ENCODE measurements at places on chromosomes 3 and 15. TPM values are rescaled to one million over a fixed set of nuclear protein-coding genes. Genes with fewer than 3 reads are reported as not detected.
A peak's percentile ranks its signal among the peaks of the same experiment; 100 is the strongest.

GRCh38 chr3:104933972-104934371 lies 432.7 kb upstream of the ALCAM start:
- peak; percentile 52 for DNase-seq

DNA sequence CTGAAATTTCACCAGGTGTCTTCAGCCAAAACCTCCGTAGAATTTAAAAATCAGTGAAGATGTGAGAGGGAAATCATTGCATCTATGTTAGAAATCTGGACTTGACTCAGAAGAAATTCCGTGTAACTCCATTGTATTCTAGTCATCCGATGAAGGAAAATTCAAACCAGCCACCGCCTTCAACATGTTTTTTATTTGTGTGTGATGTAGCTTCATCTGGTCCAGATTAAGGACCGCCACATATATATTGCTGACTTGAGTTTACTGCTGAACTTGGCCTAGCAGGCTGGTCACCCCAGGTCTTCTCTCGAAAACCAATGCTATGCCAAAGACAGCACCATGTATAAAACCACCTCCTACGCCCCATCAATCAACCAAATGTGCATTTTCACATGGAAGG lies 120.9 kb downstream of the FOXP1 start:
- DNase-seq = no peak

Gene POLQ
- total RNA-seq = 11.7 TPM

GRCh38 chr15:79283252-79284048 lies 928 bp downstream of the ANKRD34C start:
- DNase-seq = peak; percentile 5

GRCh38 chr3:73540969-73541740 lies 83.6 kb downstream of the PDZRN3 start:
- no peak for DNase-seq

Gene KBTBD13
- not detected for total RNA-seq

DNA sequence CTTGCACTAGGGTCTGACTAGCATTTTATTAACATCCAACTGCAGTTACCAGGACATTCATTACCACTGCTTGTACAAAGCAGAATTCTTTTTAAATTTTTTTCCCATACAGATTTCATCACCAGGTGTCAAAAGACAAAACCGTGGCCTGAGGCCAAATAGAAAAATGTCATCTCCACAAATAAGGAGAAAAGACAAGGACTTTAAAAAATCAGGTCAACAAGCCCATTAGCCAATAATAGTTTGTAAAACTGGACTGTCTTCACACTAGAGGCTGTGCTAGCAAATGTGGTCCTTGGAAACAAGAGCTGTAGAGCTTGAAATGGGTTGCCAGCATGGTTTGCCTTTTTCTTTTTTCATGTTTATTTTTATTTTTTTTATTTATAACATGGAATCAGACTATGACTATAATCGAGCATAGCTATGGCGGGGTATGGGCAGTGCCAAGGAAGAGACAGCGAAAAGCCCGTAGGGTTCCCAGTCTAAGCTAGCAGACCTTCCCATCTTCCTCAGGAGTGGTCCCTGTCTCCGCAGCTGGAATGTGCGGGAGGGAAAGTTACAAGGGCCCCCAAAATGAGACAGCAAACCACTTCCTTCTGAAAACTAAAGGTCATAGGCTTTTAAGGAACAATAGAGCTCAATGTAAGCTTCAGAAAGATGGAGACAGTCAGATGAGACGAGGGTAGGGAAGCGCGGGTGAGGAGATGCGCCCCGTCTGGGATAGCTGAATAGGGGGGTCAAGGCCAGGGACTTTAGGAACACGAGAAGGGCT lies 1.5 kb downstream of the PTPN9 start:
- peak; percentile 12 for DNase-seq

Gene ZNF385D
- total RNA-seq = 1.5 TPM

Gene IFT122
- total RNA-seq = 14.7 TPM

DNA sequence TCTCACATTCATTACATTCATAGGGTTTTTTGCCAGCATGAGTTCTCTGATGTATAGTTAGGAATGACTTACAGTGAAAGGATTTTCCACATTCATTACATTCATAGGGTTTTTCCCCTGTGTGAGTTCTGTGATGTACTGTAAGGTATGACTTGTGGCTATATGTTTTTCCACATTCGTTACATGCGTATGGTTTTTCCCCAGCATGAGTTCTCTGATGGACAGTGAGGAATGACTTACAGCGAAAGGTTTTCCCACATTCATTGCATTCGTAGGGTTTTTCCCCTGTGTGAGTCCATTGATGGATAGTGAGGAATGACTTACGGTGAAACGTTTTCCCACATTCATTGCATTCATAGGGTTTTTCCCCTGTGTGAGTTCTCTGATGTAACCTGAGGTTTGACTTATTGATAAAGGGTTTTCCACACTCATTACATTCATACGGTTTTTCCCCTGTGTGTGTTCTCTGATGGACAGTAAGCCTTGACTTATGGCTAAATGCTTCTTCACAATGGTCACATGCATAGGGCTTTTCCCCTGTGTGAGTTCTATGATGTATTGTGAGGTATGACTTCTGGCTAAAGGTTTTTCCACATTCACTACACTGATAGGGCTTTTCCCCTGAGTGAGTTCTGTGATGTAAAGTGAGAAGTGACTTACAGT lies 47.4 kb downstream of the ZNF717 start:
- DNase-seq = peak; percentile 1
